ENCODE measurements at places on chromosomes 6 and 20.

DNA sequence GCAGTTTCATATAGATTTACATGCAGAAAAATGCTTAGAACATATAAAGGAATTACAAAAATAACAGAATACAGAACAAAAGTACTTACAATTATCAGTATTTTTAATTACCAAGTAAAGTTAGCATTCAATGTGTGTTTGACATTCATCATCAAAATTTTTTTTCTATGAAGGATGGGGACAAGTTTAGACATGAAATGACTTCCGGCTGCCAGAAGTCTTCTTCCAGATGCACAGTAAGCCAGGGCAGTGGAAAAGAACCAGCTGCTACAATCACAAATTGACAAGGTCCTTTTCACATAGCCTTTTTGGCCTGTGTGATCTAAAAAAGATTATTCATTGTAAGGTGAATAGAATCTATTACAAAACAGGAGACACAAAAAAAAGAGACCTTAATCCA lies 73.8 kb downstream of the HUS1B start:
- DNase-seq, result no peak

GRCh38 chr6:3789896-3790558 lies 38.5 kb upstream of the PXDC1 start:
- no peak for DNase-seq

DNA sequence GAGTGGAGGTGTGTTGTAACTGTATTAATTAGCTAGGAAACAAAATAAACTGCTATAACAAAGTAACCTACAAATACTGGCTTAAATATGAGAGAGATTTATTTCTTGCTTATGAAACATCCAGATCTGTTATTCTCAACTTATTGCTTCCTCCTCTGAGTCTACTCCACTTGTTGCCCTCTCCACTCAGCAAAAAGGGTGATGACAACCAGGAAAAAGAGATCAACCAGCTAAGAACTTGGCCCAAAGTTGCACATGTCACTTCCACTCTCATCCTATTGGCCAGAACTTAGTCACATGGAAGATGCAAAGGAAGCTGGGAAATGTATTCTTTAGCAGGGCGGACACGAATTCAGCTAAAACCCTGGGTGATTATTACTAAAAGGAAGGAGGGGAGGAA lies 5.2 kb upstream of the TP53RK start:
- DNase-seq, result no peak

- no peak for DNase-seq
These were observed 144.2 kb upstream of the CENPW start for GRCh38 chr6:126195625-126196236.

- no peak for DNase-seq
These were observed 21.1 kb downstream of the PHACTR2 start for GRCh38 chr6:143698759-143699429.

GRCh38 chr6:148653138-148653776 lies 93.6 kb upstream of the UST start:
- DNase-seq, result no peak

DNA sequence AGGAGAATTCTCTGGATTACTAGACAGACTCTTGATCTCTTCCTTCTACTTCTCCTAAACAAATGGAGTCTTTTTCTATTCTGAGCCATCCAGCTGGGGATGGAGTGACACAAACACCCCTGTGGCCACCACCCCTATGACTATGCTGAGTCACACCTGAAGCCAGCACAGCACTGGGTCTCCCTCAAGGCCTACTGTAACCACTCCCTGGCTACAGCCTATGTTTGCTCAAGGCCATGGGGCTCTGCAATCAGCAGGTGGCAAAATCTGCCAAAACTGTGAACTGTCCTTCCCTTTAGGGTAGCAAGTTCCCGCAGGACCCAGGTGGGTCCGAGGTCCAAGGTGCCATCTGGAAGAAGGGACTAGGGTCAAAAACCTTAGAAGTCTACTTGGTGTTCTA lies 132.3 kb downstream of the TINAG start:
- DNase-seq, result no peak

DNA sequence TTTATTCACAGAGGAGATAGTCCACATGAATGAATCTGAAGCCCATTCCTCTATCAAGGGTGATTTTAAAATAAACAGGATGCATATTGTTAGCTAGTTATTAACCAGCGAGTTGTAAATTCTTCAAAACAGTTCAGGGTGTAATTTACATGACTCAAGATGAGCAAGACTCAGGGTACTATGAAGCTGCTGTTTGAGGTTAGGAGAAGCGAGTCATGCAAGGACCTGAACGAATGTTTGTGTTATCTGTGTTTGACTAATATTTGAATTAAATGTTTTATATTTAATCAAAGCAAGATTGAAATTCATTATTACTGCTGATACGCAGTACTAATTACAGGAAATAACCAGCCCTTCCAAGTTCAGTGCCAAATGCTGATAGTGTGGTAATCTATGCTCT lies 191.1 kb downstream of the SAMD5 start:
- no peak for DNase-seq

GRCh38 chr20:32515631-32516101 lies 69.5 kb downstream of the NOL4L start:
- no peak for DNase-seq

DNA sequence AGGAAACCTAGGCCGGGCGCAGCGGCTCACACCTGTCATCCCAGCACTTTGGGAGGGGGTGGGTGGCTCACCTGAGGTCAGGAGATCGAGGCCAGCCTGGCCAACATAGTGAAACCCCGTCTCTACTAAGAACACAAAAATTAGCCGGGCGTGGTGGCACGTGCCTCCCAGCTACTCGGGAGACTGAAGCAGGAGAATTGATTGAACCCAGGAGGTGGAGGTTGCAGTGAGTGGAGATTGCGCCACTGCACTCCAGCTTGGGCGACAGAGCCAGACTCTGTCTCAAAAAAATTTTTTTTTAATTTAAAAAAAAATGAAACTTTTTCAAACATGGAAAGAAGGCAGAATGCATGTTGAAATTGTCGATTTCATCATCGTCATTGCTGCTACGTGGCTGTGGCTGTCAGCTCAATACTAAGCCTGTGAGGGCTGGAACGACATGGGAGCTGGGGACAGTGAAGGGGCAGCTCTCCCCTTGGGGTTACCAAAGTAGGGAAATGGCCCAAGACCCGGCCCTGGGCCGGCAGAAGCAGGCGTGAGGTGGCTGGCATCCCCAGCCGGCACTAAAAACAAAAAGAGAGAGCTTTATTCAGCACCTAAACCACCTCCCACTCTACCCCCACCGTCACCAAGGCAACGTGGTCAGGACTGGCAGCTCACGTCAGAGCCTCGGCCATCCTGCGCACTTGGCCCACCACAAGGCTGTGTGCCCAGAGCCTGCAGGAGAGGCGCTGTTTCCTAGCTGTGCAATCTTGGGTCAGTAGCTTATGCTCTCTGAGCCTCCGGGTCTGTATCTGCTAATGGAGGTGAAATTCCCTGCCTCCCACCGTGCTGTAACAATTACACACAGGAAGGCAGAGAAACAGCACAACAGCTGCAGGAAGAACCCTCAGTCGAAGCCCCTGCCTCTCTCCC lies 30.8 kb downstream of the AGPAT4 start:
- no peak for DNase-seq

DNA sequence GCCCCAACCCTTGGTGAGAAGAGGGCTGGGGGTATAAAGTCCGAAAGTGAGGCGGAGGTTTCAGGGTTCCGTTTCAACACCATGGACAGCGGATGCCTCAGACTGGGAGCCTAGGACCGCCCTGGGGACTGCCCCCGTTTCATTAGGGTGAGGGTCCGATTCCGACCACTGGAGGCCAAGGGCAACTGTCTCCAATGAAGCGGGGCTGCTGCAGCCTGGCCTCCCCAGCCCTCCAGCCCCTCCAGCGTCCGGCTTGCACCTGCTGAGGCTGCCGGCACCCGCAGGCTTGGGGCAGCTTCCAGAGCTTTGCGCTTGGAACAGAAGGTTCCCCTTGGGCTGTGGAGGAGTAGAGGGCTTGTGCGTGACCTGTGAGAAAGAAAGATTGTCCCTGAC lies 39.9 kb downstream of the YTHDF1 start:
- no peak for DNase-seq

GRCh38 chr6:1436334-1437306 lies 47.2 kb downstream of the FOXF2 start:
- DNase-seq, result no peak

- DNase-seq, result no peak
These were observed 491.4 kb downstream of the LMBRD1 start for GRCh38 chr6:69305456-69305855.

- peak; percentile 41 for DNase-seq
These were observed 288.1 kb upstream of the PRDM1 start for GRCh38 chr6:105797983-105798453.

GRCh38 chr20:1894951-1895673 lies at the start of gene SIRPA:
Gene SIRPA (plus strand): TSS chr20:1895407. CDS start chr20:1895448, 41 bp downstream.
- DNase-seq, result peak; percentile 50

- DNase-seq, result no peak
These were observed 33.9 kb downstream of the TBPL1 start for GRCh38 chr6:133986942-133987341.

DNA sequence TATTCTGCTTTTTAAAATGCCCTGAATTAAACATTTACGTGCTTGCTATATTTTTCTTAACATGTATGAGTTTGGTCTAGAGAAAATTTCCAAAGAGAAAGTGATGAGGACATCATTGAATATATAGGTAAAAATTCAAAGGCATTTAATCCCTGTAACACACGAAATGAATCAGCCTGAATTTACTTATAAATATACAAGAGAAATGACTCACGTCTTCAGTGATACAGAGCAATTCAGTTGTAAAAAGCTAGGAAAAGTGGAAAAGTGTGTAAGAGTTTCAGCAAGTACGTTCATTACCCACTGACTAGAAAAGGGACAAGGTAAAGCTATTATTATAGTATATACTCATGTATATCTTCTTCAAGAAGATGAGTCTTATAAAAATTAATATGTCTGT lies 124.8 kb downstream of the HIVEP1 start:
- no peak for DNase-seq

- DNase-seq, result no peak
These were observed 52.6 kb downstream of the TRPC4AP start for GRCh38 chr20:35039846-35040489.

All from gastrocnemius medialis (tissue), 4 donors.